Choroid plexus epithelial cell (primary cell): ENCODE measurements at places on chromosomes 5 and 9.

GRCh38 chr5:143892271-143892670, 80.3 kb downstream of the HMHB1 start:
- no peak for DNase-seq

DNA sequence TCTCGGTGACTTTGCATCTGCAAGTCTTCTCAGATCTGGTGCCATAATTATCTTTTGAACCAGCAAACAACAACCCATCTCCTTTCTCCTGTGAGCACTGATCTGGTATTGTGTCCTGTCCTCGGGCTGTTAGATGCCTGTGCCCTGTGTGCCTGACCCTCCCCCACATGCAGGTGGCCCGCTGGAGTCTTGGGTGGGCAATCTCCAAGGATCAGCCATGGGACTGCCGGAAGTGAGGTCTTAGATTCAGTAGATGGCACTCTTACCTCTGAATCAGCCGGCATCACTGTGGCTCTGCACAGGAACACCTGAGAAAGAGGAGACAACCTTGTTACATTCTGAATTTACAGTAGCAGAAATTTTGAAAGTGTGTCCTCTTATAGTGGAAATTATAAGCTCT, 172.4 kb downstream of the IRX2 start:
- DNase-seq: no peak

DNA sequence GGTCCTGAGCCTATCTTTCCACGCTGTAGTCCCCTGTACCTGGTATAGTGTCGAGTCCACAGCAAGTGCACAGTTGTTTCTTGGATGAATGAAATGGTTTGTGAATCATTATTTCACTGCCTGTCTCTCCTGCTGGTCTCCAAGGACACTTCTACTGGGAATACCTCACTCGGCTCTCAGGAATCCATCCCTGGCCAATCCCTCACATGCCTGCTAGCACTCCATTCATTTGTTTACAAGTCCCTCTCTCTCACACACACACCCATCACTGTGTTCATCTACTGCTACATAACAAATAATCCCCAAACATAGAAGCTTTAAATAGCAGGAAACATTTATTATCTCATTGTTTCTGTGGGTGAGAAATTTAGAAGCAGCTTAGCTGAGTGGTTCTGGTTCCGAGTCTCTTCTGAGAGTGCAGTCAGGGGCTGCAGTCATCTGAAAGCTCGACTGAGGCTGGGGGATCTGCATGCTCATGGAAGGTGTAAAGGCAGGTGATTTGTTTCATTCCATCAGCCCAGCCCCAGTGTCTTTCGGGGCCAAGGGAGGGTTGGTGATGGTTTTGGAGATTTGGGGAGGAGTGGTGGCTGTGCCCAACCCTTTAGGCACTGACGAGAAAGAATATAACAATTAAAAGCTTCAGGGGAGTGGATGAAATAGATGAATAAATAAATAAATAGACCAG, 132.7 kb upstream of the IER5L start:
- peak; percentile 16 for DNase-seq

- peak; percentile 15 for DNase-seq
Observed at GRCh38 chr5:104048231-104048630, 485.6 kb upstream of the NUDT12 start.

GRCh38 chr5:82165740-82166530, 112.2 kb downstream of the RPS23 start:
- DNase-seq: peak; percentile 99

GRCh38 chr9:108383796-108384195, 472.0 kb downstream of the ACTL7B start:
- no peak for DNase-seq

DNA sequence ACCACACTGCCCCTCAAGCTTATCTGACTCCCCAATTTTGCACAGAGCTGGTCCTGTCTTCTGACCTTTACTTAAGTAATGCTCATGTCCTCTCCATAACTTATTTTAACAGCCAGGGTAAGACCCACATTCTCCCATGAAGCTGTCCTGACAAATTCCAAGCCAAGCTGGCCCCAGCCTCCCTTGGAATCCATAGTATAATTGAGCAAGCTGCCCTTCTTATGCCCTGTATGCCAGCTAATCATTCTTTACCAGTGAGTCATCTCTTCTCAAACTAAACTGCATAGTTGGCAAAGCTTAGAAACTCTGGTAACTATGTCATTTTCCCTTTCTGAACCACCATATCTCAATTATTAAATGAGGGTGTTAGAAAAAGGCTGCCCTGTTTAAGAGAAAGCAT, 92.4 kb downstream of the NFIB start:
- peak; percentile 66 for DNase-seq

DNA sequence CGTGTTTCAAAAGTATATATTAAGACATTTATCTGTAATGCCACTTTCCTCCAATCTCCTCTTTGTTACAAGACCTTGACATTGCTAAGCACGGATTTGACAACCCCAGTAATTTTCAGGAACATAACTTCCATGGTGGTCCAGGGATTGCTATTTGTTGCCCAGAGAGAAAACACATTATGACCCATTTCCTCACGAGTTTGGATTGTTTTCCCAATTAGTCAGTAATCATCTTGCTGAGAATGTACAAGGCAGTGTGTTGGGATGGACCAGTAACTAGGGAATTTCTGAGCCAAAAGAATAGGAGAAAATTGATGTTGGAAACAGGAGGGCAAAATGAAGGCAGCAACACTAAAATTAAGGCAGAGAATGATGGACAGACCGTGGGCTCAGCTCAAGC, 574.1 kb downstream of the EBF1 start:
- no peak for DNase-seq

- no peak for DNase-seq
Observed at GRCh38 chr5:150487199-150488061, 20.5 kb upstream of the NDST1 start.

GRCh38 chr5:90866915-90867731, 308.5 kb downstream of the ADGRV1 start:
- no peak for DNase-seq

- no peak for DNase-seq
Observed at GRCh38 chr9:2231829-2232228, 216.7 kb downstream of the SMARCA2 start.

- no peak for DNase-seq
Observed at GRCh38 chr9:71383308-71383940, 262.0 kb upstream of the TRPM3 start.

DNA sequence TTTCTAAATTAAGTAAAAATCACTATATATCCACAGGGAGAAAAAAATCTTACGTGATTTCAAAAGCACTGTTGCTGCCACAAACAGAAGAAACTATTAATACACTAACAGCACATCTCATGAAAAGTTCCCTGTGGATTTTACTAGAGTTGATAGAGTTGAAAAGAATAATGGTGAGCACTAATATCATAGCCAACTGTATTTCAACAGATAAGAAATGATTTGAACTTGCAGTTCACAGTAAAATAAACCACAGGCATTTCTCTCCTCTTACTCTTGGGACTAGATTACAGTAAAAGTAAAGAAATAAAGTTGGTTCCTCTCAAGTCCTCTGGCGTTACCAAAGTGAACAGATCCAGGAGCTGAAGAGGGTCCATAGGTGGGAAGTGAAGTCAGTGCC, 27.9 kb downstream of the AGTPBP1 start:
- DNase-seq: peak; percentile 52

DNA sequence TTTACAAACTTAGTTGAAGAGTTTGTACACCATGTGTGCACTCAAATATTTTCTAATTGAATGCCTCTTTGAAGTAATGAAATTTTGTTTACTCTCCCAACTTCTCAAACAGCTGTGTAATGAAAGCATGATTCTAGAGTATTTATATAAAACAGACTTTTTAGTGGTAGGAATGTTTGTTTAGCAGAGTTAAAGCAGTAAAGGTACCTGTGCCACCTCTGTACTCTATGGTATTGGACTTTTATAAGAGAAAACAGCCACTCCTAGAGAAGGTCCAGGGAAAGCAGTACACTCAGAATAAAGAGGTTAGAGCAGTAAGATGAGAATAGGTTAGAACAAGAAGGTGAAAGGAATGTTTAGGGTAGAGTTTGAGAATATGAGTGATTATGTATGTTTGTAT, 163.1 kb downstream of the CHSY3 start:
- DNase-seq: no peak

DNA sequence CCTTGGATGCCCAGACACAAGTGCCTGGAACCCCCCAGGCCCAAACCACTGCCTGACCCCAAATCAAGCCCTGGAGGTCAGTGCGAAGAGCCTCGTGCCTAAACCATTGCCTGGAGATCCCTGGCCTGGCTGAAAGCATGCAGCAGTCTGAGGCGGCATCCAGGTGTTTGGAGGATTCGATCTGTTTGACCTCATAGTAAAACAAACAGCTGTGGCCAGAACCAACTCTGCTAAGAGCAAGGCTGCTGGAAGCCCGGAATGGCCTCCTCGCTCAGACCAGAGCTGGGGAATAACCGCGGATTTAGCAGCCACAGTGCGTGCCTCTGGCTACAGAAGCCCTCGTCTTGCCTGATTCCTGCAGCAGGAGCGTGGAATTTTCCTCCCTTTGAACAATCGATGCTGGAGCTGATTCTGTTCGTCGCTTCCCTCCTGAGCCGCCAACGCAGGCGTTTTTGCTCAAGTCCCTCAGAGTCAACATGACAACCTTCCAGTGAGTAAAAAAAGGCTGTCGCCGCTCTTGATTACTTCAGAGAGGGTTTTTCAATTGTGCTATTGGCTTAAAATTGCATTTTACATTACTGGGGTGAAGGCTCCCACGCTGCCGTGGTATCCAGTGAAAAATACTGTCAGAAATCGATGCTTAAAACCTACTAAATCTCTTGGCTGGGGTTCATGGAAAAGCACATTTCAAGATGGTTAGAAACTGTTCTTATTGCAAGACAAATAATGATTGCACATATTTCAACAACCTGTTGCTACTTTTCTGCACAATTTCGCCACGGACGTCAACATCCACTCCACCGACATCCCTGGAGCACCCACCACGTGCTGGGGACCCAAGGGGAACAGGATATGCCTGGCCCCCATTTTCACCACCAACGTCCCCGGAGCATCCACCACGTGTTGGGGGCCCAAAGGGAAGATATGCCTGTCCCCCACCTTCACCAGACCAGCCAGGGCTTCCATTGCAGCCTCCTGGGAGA, 190.0 kb downstream of the OLFM1 start:
- DNase-seq: no peak

DNA sequence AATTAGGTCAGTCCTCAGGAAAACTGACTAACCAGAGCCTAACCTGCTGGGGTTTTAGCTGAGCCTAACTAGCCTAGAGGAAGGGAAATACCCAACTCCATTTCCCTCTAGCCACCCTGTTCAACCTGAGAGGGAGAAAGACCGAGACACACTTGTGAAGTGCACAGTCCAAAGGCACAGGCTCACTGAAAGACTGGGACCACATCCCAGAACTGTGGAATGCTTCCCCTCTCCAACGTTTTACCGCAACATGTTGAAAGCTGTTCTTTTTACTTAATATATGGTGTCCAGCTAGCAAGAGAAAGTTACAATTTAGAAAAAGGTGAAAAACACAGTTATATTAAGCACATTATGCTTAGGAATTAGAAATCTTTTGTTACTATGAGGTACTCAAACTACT, 76.8 kb upstream of the SIMC1 start:
- DNase-seq: no peak

DNA sequence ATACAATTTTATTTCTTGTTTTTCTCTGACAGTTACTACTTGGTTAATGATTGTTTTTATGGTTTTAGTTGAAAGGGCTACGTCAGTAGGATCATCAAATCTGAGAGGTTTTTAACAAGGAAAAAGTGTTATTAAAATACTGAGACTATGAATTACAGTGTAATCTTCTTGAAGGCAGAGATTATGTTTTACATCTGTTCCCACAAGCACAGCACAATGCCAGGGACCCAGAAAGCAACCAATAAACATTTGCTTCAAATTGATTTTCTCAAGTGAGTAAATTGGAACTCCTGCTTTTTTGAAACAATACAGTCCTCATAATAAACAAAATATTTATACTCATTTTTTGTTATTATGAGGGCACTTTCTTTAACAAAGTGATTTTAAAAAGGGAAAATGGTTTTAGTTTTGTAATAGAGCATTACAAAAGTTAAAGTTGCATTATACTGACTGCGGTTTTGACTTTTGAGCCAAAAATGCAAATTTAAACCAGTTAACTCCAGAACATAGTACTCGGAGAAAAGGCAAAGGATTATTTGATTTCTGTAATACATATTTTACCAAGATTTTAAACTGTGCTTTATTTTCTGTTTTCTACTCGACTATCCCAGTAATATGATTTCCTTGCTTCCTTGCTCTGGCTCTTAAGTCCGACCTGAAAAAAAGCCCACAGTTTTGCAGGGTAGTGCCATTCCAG, 176.9 kb downstream of the GDNF start:
- no peak for DNase-seq

DNA sequence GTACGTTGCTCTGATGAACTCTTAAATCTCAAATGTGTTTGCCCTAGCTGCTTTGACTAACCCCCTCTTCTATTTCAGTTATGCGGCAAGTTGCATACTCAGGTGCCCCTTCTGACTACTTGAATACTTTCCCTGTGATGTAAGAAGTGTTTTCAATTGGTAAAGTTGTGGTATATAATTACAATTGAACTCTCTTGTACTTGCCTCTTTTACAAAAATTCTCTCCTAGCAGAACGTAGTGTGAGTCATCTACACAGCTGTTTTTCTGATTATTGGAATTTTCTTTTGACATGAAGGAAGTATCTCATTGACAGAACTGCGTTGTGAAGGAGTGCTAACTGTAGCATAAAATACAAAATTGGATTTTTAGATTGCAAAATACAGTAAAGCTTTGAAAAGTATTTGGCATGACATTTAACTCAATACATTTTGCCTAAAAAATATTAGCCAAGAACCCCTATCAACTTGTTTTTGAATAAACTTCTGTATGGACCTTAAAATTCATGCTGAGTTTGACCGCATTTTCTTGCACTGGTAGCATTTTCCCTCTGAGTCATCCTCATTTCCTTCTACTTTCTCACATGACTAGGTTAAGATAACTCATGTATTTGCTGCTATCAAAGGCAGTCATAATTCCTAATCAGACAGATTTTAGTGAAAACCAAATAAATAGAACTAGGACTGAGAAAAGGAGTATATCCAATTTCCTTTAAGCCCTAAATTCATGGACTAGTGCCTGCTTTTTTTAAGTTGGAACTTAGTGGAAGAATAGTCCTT, 6.3 kb downstream of the CRHBP start:
- peak; percentile 92 for DNase-seq
